Stimulated activated CD4-positive, alpha-beta T cell treated with anti-CD3 and anti-CD28 coated beads, Interleukin-12 subunit alpha, Interleukin-12 subunit beta, amount 100 ng/mL, for 4 hours (primary cell): ENCODE measurements at places on chromosomes 16 and 17.

DNA sequence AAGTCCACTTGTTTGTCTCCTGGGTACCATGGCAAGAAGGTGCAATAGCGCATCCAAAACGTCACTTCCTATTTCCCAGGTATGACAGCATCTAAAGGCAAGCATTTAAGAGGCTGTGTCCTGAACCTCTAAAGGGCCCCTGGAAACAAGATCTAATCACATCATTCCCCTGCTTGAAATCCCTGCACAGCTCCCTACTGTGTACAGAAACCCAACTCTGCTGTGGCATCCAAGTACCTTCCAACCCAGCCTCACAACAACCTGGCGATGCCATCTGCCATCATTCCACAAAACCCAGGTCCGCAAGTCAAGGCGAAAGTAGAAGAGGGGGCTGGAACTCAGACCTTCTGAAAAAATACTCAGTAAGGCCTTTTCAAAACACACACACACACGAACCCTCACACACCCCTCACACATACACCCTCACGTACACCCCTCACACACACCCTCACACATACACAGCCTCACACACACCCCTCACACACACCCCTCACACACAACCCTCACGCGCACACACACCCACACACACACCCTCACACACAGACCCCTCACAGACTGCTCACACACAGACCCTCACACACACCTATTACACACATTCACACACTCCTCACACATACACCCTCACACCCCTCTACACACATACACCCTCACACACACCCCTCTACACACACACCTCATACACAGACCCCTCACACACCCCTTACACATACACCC lies 24.5 kb downstream of the C17orf67 start:
- DNase-seq = no peak

- DNase-seq = no peak
Measured at GRCh38 chr16:53787423-53787822, 83.5 kb downstream of the FTO start.

DNA sequence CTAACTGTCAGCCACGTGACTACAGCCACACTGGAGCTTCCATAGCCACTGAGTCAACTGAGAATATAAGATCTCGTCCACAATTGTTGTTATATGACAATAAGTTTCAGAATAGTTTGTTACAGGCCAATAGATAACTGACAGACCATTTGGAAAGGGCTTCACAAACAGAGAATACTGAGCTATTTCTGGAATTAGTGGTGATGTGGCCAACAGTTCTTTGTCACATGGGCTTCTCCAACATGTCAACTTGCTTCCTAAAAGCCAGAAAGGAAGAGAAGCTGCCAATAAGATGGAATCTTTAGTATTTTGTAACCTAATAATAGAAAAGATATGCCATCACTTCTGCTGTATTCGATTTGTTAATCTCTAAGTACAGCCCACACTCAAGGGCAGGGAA lies 1220.4 kb downstream of the CDH8 start:
- DNase-seq = no peak

GRCh38 chr16:30934827-30935557 lies 11.6 kb downstream of the FBXL19 start:
- DNase-seq = no peak

GRCh38 chr16:66754211-66754610 lies 2.8 kb upstream of the DYNC1LI2 start:
- no peak for DNase-seq

DNA sequence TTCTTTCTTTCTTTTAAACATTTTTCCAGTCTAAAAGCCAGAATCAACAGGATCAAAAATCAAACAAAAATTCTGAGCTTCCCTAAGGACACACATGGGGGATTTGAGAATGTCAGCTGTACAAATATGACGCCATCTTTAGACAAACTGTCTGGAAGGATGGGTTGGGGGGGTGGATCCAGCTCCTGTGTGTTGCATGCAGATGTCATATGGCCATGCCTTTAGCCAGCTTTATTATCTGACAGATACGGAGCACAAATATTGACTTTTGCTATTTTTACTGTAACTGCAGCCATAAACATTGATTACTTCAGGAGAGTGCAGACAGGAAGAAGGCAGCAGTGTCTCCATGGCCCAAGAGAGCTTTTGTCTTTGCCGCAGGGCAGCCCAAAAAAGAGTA lies 279.4 kb upstream of the ELAC2 start:
- DNase-seq = no peak

GRCh38 chr17:3033248-3033640 lies 30.2 kb downstream of the OR1D5 start:
- no peak for DNase-seq

DNA sequence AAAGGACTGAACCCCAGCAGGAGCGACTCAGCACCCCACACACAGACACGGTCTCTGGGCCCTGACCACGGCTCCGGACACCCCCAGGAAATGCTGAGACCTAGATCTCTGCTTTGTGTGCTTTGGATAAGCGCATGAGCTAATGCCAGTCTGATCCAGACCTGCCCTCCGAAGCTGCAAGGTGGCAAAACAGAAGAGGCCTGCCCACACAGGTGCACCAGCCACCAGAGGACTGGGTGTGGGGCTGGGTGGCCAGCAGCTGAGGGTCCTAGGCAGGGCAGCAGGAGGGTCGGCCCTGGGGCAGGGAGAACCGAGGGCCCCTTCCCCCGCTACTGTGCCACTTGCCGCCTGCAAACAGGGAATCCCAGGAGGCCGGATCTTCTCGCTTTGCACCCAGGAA lies 30.7 kb upstream of the EIF1 start:
- DNase-seq = no peak

GRCh38 chr16:64225696-64226095 lies 896.2 kb downstream of the CDH11 start:
- DNase-seq = no peak

DNA sequence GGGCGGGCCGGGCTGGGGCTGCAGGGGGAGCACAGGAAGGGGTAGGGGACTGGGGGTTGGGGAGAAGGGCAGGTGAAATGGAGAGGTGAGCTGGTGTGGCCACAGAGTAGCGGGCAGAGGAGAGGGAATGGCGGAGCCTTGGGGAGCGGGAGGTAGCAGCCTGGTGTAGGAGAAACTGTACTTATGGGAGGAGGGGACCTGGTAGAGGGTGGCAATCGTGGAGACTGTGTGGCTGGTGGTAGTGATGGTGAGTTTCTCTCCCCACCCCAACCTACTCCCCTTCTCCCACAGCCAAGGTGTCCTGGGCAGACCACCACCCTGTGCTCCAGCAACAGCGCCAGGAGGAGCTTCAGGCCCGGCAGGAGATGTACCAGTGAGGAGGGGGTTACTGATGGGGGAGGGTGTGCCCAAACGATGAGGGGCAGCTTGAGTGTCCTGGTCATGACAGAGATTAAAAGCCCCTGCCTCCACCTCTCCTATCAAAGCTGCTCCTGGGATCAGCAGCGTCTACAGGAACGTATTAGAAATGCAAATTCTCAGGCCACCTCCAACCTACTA lies 831 bp downstream of the ALOX15B start:
- no peak for DNase-seq

- no peak for DNase-seq
Measured at GRCh38 chr16:66079671-66080334, 286.7 kb upstream of the CDH5 start.
